ENCODE measurements at places on chromosomes 16 and 17. TPM values are rescaled to one million over a fixed set of nuclear protein-coding genes. Genes with fewer than 3 reads are reported as not detected.

The ADCY9 gene
- 9.8 TPM for total RNA-seq

The HOXB4 gene
- total RNA-seq: 10.9 TPM

The CES3 gene
- total RNA-seq: 1.6 TPM

The ADAP2 gene
- total RNA-seq: 3.2 TPM

The NAA38 gene
- 181 TPM for total RNA-seq

The GDPD1 gene
- 22.5 TPM for total RNA-seq

The HOXB13 gene
- 0.49 TPM for total RNA-seq

The CACNA1H gene
- 28.2 TPM for total RNA-seq

The GRB7 gene
- total RNA-seq: 2.0 TPM

The ITGAL gene
- 0.07 TPM for total RNA-seq
